Fibroblast of villous mesenchyme (primary cell): ENCODE measurements at places on chromosomes 3 and 15.

- no peak for DNase-seq
These were observed 13.7 kb downstream of the NRROS start for GRCh38 chr3:196652961-196653795.

DNA sequence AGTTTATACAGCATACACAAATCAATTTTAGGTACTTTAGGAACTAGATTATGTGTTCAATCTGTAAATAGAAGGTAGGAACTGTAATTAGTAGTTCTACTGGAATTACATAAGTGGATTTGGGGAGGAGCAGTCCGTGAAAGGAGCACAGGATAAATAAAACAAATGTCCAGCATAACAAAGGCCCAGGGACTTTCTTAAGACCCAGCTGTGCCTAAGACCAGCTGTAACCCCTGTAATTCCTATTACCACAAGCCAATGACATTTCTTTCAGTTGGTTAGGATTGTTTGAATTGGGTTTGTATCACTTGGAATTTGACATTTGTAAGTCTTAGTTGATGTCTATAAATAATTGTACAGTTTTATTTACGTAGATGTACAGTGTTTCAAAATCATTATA lies 4.8 kb upstream of the ZBTB20 start:
- DNase-seq, result no peak

DNA sequence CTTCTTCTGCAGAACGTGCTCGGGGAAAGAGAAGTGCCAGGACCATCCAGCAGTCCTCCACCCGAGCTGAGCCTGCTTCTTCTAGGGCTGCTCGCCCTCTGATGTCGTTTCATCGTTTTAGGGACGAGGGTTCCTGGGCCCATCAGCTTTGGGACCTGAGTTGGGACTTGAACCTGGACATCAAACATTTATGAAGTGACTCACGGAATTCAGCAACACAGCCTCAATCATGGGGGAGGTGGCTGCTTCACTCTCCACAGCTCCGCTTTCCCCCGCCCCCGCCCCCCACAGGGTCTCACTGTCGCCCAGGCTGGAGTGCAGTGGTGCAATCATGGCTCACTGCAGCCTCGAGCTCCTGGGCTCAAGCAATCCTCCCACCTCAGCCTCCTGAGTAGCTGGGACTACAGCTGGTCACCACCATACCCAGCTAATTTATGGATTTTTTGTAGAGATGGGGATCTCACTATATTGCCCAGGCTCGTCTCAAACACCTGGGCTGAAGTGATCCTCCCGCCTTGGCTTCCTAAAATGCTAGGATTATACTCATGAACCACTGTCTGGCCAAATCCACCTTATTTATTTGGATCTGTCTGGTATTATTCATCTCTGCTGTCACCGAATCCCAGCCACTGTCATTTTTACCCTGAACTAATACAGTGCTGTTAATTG lies 725 bp upstream of the SCAMP2 start:
- DNase-seq, result no peak

GRCh38 chr3:141294848-141295247 lies 63.2 kb downstream of the PXYLP1 start:
- DNase-seq, result peak; percentile 70

DNA sequence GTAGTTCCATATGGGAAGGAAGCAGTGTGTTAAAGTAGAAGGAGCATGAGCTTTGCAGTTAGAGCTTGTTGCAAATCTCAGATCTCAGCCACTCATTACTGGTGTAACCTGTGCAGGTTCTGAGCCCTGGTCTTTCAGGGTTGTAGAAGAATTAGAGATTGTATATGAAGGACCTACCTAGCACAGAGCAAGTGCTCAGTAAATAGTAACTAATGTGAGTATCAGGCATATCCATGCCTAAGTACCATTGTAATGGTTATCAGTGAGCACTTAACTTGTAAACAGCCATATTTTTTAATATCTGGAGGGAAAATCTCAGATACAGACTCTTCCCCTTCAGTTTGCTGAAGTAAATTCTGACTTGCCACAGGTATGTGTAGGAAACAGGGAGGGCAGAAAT lies 59.3 kb downstream of the MAP6D1 start:
- DNase-seq, result no peak

DNA sequence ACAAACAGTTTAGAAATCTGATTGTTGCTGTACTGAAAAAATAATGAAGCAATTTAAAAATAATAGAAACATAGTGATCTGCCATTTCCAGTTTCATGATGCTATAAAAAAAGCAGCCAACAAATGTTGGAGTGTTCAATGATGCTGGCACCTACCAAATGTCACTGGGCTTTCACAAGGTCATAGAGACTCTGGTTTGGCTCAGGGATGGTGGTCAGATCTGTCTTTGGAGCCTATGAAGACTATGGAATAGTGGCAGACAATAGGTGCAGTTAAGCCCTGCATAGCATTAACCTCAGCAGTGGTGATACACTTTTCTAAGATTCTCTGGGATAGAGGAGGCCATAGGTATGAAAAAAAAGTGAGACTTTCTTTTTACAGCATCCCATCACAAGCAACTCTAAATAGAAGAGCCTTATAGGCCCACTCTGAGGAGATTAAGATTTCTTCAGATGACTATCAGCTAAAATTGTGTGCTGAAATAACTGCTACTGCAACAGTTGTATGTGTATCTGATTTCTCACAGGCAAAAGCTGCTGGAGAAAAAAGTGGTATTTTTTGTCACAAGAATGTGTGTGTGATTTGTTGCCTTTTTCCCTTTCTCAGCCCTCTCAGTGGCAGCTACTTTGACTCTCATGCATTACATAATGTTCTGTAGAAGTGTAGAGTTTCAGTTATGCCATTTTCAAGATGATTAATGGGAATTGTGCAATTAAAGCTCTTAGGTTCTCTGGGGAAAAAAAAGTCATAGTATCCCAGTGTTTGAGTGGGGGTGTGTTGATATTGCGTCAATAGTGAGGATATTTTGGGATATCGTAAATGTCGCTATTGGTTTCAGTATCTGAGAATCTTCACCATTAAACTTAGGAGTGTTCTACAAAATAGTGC lies 137.4 kb downstream of the MBNL1 start:
- peak; percentile 98 for DNase-seq

GRCh38 chr3:4467522-4467867 lies 426 bp upstream of the SUMF1 start:
- DNase-seq, result peak; percentile 2

- DNase-seq, result peak; percentile 51
These were observed 472.3 kb upstream of the CBLB start for GRCh38 chr3:106341087-106341486.

GRCh38 chr3:95789111-95789510 lies 1025.3 kb upstream of the EPHA6 start:
- DNase-seq, result no peak

DNA sequence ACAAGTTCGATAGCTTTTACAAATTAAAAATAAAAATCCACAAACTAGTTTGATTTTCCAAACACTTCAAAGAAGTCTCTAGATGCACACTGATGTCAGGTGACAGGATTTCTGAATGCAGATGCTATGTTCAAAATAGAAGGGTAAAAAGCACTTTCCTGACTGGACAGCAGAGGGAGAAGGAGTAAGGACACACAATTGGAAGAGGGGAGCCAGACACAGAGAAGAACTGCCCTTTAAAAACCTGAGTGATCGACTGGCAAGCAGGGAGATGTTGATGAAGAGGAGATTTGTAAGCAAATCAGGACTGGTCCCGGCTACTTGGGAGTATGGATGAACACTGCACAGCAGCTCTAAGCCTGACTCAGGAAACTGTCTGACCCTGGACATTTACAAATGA lies 612.8 kb downstream of the MAGI1 start:
- peak; percentile 19 for DNase-seq

DNA sequence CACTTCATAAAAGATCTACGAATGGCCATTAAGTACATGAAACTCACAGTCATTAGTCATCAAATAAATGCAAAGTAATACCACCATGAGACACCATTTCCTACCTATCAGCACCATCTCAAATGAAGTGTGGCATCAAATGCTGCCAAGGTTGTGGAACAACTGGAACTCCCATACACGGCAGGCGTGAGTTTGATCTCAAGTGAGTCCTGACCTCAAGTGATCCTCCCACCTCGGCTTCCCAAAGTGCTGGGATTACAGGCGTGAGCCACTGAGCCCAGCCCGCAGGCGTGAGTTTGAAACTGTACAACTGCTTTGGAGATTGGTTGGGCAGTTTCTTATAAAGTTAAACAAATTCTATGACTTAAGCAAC lies 28.8 kb upstream of the HDAC11 start:
- no peak for DNase-seq

DNA sequence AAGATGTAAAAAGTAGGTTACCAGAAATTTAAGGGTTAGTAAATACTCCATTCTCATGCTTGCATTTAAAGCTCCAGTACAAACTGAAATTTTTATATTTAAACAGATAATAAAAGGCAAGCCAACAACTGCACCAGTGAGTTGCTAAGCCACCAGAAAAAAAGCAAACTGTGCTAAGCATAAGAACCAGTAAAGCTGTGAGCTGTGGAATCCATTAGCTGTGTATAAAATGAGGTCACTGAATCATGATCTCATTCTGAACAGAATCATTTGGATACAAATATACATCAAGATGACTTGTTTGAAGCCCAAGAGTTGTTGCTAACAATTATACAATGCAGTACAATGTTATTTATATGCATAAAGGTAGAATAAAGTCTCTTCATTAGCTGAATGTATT lies 1312.2 kb downstream of the SI start:
- DNase-seq, result no peak

GRCh38 chr3:104018541-104018940 lies 1348.2 kb upstream of the ALCAM start:
- DNase-seq, result no peak

GRCh38 chr3:177111541-177111949 lies 85.7 kb downstream of the TBL1XR1 start:
- no peak for DNase-seq

DNA sequence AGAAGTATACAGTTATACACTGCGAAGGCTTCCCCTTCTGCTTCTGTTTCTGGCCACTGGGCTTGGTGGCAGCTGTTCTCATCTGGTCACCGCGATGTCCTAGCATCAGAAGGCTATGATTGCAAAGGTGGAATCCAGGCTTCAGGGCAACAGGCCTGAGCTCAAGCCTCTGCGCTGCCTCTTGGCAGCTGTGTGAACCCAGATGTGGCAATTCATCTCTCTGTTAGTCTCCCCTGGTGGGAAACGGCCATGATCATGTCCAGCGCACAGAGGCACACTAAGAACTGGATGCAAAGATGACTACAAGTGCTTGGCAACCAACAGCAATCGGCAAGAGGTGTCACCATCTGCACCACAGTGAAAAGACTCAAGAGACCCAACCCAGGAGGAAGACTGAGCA lies 78.9 kb downstream of the PCSK6 start:
- no peak for DNase-seq

- DNase-seq, result no peak
These were observed 9.8 kb downstream of the MAP1A start for GRCh38 chr15:43527016-43527801.

GRCh38 chr15:43190178-43190577 lies 5.0 kb downstream of the CCNDBP1 start:
- no peak for DNase-seq

DNA sequence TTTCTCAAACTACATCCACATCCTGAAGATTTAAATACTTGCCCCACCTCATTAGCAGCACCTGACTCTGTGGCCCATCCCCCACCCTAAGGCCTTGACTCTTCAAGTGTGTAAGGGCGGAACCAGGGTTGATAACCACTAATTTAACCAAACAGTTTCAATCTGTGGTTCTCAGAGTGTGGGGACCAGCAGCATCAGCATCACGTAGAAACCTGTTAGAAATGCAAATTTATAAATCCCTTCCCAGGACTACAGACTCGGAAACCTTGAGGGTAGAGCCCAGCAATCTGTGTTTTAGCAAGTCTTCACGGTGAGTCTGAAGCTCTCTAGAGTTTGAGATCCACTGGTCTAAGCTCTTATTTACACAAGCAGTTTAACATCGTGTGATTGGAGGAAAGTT lies 12.4 kb downstream of the GNB4 start:
- peak; percentile 10 for DNase-seq

- DNase-seq, result no peak
These were observed 85.7 kb upstream of the SOX2 start for GRCh38 chr3:181626036-181626435.

DNA sequence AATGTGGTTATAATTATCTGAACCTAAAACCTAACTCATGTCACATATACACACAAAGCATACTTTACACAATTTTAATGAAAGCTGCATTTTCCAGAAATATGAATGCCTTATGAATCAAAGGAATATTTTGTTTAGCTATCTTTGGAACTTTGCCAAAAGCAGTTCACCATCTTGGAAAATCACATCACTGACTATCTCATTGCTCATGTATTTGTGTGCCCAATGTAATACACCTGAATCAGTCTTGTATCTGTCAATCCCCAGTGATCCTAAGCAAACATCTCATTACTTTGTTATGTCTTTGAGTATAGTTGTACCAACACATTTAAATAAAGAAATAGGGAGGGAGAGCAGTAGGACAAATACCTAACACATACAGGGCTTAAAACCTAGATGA lies 15.6 kb upstream of the CD47 start:
- DNase-seq, result no peak

DNA sequence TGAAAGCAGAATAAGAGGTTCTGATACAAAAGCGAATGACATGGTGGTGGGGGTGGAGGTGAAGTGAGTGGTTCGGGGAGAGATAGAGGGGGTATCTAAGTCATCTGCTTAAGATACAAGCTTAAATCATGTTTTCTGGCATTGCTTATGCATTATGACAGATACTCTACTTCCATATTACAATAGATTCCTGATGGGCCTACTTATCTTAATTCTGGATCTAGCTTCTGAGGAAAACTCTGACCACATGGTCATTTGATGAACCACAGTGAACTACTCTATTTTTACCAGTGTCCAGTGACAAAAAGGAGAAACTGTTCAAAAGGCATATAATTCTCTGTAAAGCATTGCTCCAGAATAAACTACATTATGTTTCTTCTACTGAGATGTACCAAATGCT lies 673.7 kb upstream of the CCDC54 start:
- DNase-seq, result no peak

DNA sequence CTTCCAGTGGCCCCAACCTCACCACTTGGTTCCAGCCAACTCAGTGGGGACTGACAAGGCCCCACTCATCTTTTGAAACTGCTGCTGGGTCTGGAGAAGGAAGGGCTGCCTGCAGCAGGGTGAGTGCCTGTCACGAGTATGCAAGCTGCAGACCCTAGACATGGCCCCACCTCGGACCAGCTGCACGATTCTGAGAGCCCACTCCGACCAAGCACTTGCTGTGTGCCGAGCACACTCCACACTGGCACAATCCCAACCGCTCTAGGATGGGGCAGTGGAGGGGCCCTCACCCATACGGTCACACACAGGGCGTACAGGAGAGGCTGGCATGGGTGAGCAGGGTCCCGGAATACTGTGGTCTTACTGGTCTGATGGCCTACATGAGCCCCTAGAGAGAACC lies 8.0 kb upstream of the PLXND1 start:
- no peak for DNase-seq

- peak; percentile 47 for DNase-seq
These were observed 6.9 kb downstream of the RPL15 start for GRCh38 chr3:23923786-23924185.

GRCh38 chr3:9715764-9716437 lies 12.3 kb downstream of the CPNE9 start:
- peak; percentile 91 for DNase-seq

GRCh38 chr3:43180694-43181093 lies 74.8 kb upstream of the POMGNT2 start:
- DNase-seq, result no peak

GRCh38 chr15:60118626-60119025 lies 114.5 kb downstream of the FOXB1 start:
- no peak for DNase-seq
